ENCODE measurements at places on chromosomes 3 and 15. TPM values are rescaled to one million over a fixed set of nuclear protein-coding genes. Genes with fewer than 3 reads are reported as not detected.

RLBP1 gene
- total RNA-seq: not detected

CPEB1 gene
- not detected for total RNA-seq

SCN11A gene
- total RNA-seq: 0.13 TPM

SUSD5 gene
- 0.63 TPM for total RNA-seq

STARD9 gene
- total RNA-seq: 8.0 TPM

GRM7 gene
- not detected for total RNA-seq

IL17RD gene
- total RNA-seq: 0.38 TPM

FOXL2 gene
- total RNA-seq: not detected

BTLA gene
- total RNA-seq: not detected

KBTBD8 gene
- total RNA-seq: 1.8 TPM

OIP5 gene
- 3.3 TPM for total RNA-seq

PARP15 gene
- 0.39 TPM for total RNA-seq

NPHP3 gene
- total RNA-seq: 14.1 TPM

WNT5A gene
- total RNA-seq: 5.8 TPM

LRTM1 gene
- total RNA-seq: not detected

ARHGEF26 gene
- 0.13 TPM for total RNA-seq

TM6SF1 gene
- total RNA-seq: 34.4 TPM

SLC27A2 gene
- total RNA-seq: 3.7 TPM

FAM240A gene
- total RNA-seq: not detected

ANKUB1 gene
- total RNA-seq: under 0.01 TPM
